Cerebellar nuclear complex (tissue), 1 donor: ENCODE measurements at places on chromosomes 4 and X.

GRCh38 chr4:183540410-183541009 is 35.7 kb downstream of the ING2 start:
- DNase-seq, result no peak

DNA sequence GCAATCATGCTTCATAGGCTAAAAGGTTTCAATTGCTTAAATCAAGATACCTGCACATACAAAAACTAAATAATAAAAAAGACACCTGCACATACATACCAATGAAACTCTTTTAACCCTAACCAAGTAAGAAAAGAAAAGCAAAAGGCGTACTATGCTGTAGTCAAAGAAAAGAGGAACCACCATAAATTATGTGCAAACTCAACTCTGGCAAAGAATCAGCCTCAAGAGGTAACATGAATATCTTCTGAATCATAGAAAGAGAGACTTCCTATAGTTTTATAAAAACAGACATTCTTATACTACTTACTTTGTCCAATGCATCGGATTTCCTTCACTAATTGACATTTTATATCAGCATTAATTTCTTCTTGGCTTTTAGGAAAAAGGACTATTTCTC is 29.3 kb downstream of the MMGT1 start:
- no peak for DNase-seq

DNA sequence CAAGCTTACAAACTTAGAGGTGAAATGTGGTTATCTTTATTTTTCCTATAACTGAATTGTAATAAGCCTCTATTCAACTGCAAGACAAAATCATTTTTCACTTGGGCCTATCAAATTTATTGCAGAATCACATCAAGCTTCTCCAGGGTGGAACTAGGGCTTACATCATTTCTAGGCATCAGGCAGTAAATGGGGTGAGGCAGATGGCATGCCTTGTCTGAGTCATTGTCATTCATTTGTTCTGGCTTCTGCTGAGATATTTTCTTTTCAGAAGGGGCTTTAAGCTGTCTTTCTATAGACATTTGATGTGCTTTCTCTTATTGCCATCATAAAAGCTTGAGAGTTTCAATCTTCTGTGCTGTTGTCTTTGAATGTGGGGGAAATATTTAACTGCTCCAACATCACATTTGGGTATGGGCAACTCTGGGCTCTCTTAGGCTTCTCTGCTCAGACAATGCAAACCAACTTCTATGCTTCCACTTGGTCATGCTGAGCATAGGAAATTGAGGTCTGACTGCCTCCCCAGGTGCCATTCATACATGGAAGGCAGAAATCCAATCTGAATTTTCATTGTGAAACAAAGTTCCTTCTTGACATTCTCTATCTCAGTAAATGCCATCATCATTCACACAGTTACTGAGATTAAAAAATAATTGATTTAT is 225.8 kb upstream of the GIMD1 start:
- no peak for DNase-seq

- DNase-seq, result no peak
Measured at GRCh38 chrX:3232262-3232923, 114.1 kb downstream of the MXRA5 start.

DNA sequence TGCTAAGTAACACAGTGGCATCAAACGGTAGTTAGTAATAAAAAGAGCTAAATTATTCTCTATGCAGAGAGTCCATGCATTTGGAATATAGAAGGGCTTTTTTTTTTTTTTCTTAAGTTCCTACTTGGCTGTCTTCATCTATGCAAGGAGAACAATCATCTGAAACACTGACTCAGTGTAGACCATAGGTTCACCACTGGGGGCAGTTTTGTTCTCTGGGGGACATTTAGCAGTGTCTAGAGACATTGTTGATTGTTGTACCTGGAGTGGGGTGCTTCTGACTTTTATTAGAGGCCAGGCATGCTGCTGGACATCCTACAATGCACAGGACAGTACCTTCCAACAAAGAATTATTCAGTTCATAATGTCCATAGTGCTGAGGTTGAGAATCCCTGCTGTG is 41.2 kb downstream of the TMA16 start:
- no peak for DNase-seq

DNA sequence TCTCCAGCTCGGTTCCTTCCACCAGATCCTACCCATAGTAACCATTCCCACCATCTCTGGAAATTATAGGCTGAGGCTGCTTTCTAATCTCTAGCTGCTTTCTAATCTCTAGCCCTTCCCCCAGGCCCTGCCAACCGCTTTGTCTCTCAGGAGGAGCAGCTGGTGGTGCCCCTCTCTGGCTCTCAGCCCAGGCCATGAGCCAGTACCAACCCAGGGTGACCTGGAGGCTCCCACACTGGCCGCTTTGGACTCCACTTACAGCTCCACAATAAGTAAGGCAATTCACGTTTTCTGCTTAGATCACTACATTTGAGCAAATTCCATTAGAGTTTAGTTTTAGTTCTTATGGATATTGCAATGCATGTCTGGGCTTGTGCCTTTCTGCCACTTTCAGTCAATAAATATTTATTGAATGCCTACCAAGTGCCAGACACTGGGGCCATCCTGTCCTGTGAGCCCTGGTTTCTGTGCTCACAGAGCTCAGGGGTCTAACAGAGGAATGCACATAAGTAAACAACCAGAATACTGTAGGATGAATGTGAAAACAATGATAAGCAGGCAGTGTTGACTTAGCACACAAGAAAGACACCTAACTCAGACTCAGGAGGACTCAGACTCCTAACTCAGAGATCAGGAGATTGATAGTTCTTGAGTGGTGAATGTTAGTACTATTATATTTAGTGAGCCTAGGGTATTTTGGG is 38.9 kb downstream of the SMC1A start:
- DNase-seq, result peak; percentile 2

- DNase-seq, result no peak
Measured at GRCh38 chr4:87704001-87704400, 53.9 kb downstream of the DMP1 start.

DNA sequence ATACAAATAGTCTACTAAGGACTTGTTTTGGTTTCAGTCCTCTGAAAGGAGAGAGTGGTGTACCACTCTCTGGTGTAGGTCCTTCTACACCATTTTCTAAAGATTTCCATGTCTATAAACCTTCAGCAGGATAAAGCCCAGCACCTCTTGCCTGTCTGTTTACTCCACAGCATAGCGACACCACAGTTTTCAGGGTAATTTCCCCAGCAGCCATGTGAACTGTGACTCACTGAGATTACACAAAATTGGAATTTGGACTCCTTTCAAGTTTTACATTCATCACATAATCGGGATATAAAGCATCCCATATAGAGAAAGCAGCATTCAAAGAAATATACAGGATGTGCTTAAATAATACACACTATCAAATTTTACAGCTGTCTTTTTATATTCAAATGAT is 229.6 kb downstream of the PRDM5 start:
- no peak for DNase-seq

GRCh38 chr4:130632731-130633604 is 1537.0 kb downstream of the C4orf33 start:
- DNase-seq, result no peak

- DNase-seq, result no peak
Measured at GRCh38 chr4:159077702-159078495, 25.0 kb upstream of the RAPGEF2 start.

DNA sequence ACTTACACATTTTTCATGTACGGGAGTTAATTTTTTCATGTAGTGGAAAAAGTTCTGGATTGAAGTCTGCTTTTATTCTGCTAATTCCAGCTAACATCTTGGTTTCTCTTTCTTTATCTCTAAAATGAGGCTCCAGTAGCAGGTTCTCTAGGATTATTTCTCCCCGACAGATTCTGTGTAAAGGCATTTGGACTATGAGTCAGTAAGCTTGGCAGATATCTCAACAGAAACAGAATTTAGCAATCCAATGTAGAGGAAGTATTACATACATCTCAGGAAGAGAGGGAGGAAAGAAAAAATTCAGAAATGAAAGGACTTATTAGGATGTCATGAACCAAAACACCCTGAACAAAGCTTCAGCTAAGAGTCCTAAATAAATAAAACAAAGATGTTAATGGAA is 1682.3 kb upstream of the TENM3 start:
- no peak for DNase-seq

DNA sequence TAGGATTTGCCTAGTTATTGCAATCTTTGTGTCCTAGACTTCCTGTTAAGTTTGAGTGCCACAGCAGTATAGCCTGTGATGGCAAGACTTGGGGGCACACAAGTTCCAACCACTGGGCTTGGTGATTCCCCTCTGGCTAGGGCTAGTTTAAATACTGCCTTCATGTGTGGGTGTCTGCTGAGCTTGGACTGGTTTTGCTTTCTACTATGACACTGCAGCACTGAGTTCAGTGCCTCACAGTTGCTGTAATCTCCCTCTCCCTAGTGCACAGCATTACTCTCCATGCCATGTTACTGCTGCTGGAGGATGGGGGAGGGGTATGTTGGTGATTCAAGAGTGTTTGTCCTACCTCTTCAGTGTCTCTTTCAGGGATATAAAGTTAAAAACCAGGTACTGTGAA is 379.6 kb downstream of the IL15 start:
- DNase-seq, result no peak

GRCh38 chr4:52407545-52407944 is 251.6 kb downstream of the USP46 start:
- no peak for DNase-seq

- no peak for DNase-seq
Measured at GRCh38 chrX:15497865-15498264, 2.7 kb upstream of the BMX start.

DNA sequence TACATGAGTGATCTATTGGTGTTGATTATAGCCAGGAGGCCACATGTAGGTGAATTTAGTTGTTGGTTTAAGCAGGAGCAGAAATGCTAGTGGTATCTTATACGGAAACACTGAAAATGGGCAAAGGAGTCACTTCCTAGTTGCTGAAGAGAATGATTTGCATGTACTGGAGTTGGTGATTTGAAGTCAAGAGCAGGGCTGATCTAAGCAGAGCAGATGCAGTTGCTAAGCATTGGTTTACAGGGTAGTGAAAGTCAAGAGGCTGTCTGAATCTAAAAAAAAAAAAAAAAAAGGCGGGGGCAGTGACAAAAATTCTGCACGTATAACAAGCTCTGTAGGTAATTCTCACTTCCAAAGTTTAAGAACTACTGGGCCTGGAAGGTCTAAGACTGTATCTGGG is 90.4 kb upstream of the HPRT1 start:
- no peak for DNase-seq

GRCh38 chr4:78939667-78940008 is 400 bp upstream of the PAQR3 start:
- no peak for DNase-seq

DNA sequence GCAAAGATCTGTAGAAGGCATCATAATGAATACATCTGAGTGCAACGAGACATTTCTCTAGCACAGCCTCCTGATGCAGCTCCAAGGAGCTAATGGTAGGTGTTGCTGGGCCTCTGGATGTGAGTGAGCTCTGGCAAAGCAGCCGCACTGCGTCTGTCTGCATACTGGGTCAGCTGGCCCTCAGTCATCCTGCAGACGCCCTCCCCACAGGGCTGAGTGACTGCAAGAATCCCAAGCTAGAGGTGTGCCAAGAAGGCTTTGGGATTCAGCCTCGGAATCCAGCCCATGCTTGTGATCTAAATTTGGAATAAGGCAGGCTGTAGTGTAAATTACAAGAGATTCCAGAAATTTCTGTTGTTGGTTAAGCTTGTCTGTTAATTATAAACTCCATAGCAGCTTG is 18.5 kb downstream of the HERC3 start:
- peak; percentile 16 for DNase-seq

- no peak for DNase-seq
Measured at GRCh38 chrX:41779030-41779564, 55.1 kb downstream of the GPR82 start.

DNA sequence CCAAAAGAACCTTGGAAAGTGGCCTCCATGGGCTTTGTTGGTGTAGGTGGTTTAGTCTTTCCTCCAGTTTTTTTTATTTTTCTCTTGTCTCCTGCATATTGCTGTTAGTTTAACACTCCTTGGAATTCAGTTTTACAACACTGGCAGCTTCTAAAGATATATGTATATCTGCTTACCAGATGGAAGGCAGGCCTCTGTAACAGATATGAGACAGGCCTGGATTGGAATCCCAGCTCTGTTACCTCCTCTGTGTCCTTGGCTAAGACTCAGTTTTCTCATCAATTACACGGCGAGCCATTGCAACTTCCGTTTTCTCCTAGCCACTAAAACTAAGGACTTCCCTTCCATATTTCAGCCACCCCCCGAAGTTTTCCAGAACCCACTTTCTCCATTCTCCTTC is 133.4 kb upstream of the SMAD1 start:
- DNase-seq, result no peak

GRCh38 chr4:102761296-102761701 is 531 bp upstream of the MANBA start:
- no peak for DNase-seq

- DNase-seq, result no peak
Measured at GRCh38 chr4:3285558-3286334, 7.1 kb upstream of the RGS12 start.
